NCI-H187 treated with DMSO at 0.1 percent for 48 hours (cell line): ENCODE measurements at places on chromosomes 12 and 14.
A peak's percentile ranks its signal among the peaks of the same experiment; 100 is the strongest.

DNA sequence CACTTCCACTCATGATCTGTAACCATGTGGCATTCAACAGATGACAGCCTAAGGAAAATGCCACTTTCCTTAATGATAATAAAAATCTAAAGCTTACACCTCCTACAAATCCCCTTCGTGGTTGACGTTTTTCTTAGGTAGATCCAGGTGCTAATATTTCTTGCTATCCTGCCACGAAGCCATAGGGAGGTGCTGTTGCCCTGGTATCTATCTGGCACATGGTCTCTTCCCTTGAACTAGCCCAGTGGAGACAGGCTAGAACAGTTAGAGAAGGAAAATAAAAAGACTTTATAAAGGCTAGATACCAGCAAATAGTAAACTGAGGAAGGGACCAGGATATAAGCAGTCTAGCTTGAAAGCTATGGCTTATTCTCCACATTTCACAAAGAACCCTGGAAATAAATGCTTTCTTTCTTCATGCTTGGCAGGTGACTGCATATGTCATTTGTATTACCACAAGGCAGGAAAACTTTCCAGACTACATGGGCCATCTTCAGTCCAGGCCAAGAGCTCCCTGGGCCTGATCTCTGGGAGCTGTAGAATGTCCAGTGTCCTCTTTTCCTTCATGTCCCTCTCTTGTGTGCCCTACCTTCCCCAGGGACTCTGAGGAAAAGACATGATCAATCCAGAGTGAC is 15.3 kb downstream of the SPIC start:
- peak; percentile 62 for DNase-seq

DNA sequence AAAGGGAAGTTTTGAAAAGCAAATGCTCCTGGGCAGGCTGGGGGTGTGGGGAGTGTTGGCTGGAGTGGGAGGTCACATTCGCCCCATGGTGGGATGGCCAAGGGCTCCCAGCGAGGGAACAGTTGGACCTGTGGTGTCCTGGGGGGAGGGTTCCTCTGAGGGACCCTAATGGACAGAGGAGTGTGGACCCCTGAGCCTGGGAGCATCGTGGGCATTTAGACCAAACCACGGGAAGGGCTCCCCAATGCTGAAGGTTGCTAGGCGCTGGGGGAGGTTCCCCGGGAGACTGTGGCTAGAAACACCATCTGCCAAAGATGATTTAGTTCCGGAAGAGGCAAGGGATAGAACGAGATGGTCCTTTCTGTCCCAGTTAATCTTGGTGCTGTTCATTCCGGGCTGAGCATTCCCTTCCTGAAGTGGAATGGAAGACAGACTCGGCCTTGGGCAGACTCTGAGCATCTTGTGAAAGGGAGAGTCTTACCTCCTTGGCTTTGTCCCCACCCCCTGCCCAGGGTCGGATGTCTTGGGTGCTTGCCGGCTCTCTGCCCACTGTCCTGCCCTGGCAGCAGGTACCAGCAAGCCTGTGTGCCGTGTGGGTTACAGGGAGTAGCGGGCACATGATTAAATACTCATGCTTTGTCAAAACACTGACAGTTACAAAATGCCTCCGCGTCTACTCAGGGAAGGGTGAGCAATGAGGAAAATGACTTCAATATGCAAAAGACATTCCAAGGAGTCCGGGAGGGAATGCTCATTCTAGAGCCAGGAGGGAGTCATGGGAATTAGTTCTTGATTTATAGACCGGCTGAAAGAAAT is 215.9 kb downstream of the CACNA1C start:
- DNase-seq: no peak

DNA sequence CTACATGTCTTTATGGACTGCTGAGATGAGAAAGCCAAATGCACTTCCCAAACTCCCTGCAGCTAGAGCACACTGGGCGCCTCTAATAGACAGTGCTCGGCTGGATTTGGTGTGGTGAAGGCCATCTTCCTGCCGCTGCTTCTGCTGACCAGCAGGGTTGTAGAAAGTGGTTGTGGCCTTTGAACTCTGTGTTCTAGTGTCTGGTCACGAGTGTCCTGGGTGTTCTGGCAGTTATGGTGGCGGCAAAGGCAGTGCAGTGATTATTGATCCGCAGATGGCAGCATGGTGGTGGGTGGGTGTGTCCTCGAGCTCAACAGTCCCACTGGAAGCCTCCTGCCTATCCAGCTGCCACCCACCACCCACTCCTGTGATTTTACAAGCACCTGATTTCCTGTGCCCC is 43.4 kb downstream of the SMIM41 start:
- no peak for DNase-seq

- no peak for DNase-seq
Measured at GRCh38 chr14:64556526-64556925, 6.8 kb downstream of the PPP1R36 start.

GRCh38 chr14:104078031-104078455 is 7.5 kb upstream of the ASPG start:
- peak; percentile 36 for DNase-seq

- no peak for DNase-seq
Measured at GRCh38 chr14:71314717-71315116, 407.5 kb downstream of the PCNX1 start.

DNA sequence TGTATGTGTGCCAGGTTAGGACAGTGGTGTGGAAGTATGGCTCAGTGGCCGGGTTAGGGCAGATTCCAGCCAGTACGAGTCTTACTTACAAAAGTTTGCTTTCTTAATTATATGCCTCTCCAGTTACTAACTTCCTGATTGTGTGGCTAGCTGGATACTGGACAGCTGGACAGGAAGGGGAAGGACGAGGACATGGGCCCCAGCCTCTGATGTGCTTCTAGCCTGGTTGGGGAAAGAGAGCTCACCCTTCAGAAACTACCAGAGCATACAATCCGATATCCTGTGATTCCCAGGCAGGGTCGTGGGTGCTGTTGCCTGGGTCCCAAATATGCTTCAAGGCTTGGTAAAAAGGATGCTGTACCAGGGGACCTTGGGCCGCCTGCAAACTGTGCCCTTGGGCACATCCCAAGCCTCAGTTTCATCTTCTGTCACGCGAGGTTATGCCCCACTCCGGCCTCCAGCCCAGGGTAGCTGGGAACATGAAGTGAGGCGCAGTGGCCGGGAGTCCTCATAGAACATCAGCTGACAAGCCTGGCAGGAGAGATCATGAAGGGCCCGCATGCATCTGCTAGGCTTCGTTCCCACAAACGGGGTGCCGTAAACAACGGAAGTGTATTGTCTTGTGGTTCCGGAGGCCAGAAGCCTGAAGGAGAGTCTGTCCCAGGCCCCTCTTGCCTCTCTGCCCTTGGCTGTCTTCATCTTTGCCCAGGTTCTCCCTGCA is 23.2 kb upstream of the RIN3 start:
- DNase-seq: no peak

GRCh38 chr12:79933532-79934264 is 1.2 kb downstream of the PPP1R12A start:
- no peak for DNase-seq

DNA sequence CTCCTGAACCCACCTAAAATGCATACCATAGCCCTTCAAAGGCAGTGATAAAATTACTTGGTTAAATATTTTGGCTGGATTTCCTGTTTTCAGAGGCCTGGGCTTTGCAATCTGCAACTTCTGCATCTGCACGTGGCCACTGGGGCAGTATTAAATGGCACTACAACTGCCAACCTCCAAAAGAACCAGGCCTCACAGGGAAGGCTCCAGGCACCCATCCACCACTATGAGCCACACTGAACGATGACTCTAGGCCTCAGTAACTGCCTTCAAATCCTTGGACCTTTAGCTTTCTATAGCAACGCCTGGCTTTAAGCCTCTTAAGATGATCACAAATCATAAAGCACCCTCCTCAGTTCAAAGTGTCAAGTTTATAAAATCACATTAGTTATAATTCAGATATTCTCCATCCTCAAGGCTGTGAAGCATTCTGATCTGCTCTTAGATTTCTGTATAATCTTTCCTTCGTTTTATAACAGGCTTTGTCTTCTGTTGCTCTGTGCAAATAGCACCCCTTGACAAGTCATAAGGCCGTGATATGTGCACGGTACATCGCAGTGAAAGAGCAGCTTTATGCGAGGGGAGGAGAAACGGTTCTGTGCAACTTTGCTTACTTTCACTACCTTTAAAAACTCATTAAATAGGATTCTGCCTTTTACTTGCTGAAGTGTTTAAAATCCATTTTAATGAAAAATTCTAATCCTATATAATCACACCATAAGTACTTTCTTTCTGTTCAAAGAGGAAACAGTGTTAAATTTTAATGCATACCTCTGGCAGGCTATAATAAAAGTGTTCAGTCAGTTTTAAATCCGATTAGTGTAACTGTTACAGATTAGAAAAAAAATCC is 196.4 kb upstream of the G2E3 start:
- DNase-seq: no peak

GRCh38 chr12:43213608-43214007 is 338.4 kb downstream of the ADAMTS20 start:
- DNase-seq: no peak

DNA sequence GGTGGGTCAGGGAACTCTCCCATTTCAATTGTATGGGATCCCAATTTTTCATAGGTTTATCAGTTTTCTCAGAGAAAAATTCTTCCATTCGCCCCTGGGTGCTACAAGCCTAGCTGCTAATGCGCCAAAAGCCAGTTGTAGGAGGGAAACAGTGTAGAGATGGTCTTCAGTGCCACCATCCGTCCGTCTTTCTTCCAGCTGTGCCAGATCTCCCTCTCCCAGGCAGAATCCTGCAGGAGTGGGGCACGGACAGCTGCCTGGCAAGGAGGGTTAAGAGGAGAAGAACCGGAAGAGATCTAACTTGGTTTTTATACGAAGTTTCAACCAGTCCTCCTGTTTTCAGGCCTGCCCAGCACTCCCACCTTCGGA is 38.9 kb upstream of the FUT8 start:
- no peak for DNase-seq

DNA sequence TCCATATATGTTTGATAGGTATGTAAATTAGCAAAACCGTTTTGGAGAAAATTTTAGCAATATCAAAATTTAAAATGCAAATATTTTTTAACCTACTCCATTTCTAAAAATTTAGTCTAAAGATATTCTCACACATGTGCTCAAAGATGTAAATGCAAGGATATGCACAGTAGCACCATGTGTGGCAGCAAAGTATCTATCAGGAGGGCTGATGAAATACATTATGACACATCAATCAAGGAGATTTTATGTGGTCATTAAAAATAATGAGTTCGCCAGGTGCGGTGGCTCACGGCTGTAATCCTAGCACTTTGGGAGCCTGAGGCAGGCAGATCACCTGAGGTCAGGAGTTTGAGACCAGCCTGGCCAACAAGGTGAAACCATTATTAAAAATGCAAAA is 8.0 kb upstream of the C1R start:
- DNase-seq: no peak

GRCh38 chr12:112901271-112901670 is 5.5 kb upstream of the OAS1 start:
- no peak for DNase-seq

DNA sequence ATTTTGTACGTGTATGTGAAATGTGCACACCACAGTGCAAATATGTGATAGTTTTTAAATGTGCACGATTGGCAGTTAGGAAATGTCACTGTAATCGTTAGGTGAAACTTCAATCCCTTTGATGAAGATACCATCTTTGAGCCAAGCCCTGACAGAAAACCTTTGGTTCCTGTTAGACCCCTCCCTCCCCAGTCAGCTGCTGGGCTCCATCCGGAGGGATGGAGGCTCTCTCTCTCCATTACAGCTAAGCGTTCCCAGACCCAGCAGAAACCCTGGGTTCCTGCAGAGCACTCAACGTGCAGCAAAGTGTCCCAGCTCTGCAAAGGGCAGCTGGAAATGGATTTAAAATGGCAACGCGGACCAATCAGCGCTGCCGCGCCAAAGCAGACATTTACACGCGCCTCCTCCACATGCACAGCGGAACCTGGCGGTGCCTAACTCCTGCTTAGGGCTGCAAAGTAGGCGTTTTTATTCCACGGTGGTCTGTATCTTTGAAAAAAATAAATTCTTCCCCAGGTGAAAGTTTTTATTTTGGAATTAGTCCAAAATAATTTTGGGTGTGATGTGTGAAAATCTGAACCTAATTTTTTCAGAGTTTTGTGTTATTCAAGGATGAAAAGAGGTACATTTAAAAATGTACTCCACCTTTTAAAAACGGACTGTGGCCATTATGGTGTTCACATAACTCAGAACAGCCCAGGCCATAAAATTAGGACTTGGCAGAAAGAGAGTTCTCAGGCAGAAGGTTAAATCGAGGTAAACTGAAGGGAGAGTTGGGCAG is 1.4 kb upstream of the HMGA2 start:
- DNase-seq: no peak

- peak; percentile 64 for DNase-seq
Measured at GRCh38 chr14:106372870-106373652, 846.7 kb downstream of the TMEM121 start.

DNA sequence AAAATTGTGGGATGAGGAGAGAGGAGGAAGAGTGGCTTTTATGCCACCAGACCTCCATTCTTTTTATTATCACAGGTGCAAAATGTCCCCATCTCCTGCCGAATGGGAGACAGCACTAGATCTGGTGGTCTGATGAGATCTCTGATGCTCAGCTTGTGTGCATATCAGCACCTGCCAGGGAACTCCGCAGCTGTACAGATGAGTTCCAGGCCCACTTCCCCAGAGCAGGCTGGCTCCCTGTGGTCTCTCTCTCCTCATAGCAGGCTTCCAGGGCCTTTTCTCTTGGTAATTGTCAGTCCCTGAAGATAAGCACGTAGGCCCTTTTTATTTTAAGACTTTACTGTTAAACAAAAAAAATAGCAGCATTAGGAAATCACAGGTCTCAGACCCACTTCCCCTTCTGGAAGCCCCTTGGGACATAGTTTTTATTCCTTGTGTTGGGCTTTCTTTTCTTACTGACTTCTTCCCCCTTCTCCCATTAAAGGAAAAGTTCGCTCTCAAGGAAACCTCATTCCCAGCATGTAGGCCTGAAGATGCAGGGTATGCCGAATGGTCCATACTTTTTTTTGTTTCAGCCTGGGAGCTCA is 4.5 kb upstream of the TBC1D30 start:
- DNase-seq: no peak

DNA sequence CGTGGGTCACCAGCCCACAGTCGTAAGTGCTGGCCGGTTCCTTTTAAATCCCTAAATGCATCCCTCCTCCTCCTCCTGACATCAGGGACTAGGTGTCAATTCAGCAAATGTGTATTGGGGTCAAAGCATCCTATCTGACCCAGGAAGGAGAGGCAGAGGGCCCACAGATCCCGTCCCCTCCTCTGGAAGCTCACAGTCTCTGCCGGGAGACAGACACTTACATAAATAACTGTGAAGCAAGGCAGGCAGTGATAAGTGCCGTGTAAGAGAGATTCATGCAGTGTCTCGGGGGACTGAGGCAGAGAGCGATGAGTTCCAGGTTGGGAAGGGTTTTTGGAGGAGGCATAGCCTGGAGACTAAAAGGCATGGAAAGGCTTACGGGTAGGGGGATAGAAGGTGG is 44.1 kb downstream of the HRK start:
- no peak for DNase-seq
